ENCODE measurements at places on chromosomes 16 and 17.

GRCh38 chr17:55895112-55895759 lies 144.4 kb downstream of the PCTP start:
- DNase-seq = no peak

DNA sequence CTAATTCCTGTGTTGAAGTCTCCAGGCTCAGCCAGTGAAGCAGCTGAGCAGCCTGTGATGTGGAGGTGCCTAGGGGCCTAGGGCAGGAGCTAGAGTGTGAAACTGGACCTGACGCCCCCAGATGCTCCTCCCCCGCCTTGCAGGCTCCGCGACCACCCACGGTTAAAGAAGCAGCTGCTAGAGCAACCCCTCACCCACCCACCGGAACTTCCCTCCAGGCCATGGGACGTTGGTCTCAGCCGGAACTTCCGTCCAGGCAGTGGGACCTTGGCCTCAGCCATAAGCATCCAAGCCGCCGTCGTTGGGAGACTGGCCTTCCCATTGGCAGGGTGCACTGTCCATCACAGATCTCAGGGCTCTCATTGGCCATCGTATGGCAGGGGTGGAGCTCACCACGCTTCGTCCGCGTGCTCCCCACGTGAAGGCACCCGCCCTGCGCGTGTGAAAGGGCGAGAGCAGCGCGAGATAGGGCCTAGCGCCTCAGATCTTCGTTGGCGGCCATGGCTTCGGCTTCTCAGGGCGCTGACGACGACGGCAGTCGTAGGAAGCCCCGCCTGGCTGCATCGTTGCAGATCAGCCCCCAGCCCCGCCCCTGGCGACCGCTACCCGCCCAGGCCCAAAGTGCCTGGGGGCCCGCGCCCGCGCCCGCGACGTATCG lies at the start of gene ADAD2:
Gene ADAD2 (plus strand): TSS at position 427 of the 658 bp plus-strand sequence. CDS start 74 bp downstream, at position 501.
- DNase-seq = no peak

- no peak for DNase-seq
Observed at GRCh38 chr16:8848231-8848938, 20.4 kb downstream of the CARHSP1 start.

- no peak for DNase-seq
Observed at GRCh38 chr17:67376415-67376736, 705 bp upstream of the PITPNC1 start.

GRCh38 chr17:56608944-56609343 lies 15.4 kb downstream of the NOG start:
- DNase-seq = no peak

- no peak for DNase-seq
Observed at GRCh38 chr17:50289991-50290702, 15.9 kb downstream of the TMEM92 start.

- DNase-seq = no peak
Observed at GRCh38 chr16:22874394-22874793, 60.4 kb downstream of the HS3ST2 start.

- no peak for DNase-seq
Observed at GRCh38 chr17:22217135-22217534, 524.8 kb downstream of the KCNJ18 start.

- DNase-seq = no peak
Observed at GRCh38 chr17:73068322-73069153, 23.9 kb downstream of the SLC39A11 start.

DNA sequence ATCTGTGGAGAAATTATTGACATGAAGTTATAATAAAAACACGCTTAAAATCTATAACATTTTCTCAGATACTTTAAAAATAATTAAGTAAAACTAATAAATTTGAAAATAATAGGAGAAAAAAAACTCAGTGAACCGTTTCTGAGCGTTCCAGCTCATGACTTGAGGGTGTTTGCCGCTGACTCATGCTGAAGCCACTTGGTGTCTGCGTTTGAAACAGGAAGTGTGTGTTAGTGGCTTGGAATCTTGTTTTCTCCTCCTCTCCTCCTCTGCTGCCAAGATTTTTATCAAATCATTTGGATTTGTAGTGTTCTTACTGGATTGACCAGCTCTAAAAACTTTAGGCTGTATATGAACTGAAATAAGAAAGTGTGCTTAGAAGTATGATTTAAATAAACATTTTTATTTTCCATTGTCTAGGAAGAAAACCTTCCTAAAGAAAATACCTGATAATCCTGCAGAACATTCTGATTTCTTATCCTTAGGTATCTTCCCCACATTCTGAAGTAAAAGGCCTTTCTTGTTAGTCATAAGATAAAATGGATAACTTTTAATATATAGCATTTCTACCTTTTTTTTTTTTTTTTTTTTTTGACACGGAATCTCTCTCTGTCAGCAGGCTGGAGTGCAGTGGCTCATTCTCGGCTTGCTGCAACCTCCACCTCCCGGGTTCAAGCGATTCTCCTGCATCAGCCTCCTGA lies 30.8 kb downstream of the USP10 start:
- peak; percentile 53 for DNase-seq

GRCh38 chr17:41678411-41678906 lies 10.2 kb upstream of the EIF1 start:
- DNase-seq = no peak

GRCh38 chr16:1767116-1767994 lies 4.0 kb downstream of the NME3 start:
- no peak for DNase-seq

GRCh38 chr16:86387468-86388440 lies 122.6 kb upstream of the FOXF1 start:
- no peak for DNase-seq

DNA sequence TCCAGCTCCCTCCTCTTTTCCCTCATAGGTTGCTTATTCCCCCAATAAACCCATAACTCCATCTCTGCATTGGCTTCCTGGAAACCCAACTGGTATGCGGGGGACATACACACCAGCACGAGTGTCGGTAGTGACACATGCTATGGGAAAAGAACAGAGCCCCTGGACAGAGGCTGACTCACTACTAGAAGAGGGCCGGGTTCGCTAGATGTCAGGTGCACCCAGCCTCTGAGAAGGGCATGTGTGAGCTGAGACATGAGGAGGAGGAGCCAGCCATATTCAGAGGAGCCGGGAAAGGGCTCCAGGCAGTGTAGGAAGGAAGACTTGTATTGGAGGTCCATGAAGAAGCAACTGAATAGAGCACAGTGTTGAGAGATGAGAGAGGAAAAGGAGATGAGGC lies 241.1 kb downstream of the SOX9 start:
- DNase-seq = no peak

GRCh38 chr16:1119766-1120576 lies 23.9 kb upstream of the C1QTNF8 start:
- DNase-seq = no peak

DNA sequence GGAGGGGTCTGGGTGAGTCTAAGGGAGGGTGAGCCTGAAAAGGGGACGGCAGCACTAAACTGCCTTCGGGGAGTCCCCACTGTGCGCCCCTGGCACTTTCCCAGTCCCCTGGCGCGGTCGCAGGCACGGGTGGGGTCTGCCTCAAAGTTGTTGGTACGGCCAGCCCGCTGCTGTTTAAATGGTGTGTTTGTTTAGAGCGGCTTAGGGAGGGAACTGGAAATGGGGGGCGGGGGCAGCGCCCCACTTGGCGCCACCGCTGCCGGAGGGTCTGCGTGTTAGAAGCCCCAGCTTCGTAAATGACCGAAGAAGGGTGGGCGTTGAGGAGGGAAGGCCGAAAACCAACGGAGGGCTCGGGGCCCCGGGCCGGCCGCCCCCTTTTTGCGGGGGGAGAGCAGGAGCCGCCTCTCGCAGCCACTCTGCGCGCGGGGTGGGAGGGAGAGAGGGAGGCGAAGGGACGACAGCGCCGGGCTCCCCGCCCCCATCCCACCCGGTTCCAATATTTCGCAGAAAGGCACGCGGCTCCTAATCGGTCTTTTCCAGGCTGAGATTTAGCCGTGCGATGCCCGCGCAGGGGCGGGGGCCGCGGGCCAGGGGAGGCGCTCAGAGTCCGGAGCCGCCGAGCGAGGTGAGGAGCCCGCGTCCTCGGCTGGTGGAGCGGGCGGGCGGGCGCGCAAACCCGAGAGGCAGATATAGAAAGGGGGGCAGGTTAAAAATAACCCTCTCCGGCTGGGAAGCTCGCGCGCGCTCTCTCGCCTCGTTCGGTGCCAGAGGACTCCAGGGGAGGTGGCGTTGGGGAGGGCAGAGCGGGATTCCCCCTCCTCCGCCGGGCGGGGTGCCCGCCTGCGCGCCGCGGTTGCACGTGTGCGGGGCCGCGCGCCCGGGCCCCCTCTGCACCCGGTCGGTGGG lies 54.9 kb downstream of the SREBF1 start:
- DNase-seq = peak; percentile 62

GRCh38 chr16:86485746-86486145 lies 24.6 kb upstream of the FOXF1 start:
- DNase-seq = no peak

DNA sequence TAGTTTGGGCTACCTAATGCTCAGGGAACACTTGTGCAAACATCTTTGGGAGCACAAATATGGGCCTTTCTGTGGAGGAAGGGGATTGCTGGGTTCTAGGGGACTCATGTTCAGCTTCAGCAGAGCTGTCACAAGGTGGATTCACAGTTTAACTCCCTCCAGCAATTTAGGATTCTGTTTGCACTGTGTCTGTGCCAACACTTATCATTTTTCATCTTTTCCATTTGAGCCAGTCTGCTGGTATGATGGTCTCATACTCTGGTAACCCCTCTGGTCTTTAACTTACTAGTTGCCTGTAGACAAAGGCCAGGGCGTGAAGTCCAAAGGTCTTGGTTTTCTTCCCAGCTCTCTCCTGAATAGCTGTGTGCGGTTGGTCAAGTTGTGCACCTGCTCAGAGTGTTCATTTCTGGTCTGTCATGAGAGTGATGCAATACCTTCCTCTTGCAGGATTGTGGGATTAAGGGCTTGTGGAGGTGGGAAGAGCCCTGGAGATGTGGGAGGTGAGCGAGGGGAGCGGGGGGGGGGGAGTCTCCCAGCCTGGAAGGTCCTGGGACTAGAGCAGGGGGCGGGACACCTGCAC lies 152.6 kb downstream of the CMIP start:
- no peak for DNase-seq

GRCh38 chr16:35252356-35252936 lies 1793.0 kb downstream of the TP53TG3F start:
- peak; percentile 0 for DNase-seq

DNA sequence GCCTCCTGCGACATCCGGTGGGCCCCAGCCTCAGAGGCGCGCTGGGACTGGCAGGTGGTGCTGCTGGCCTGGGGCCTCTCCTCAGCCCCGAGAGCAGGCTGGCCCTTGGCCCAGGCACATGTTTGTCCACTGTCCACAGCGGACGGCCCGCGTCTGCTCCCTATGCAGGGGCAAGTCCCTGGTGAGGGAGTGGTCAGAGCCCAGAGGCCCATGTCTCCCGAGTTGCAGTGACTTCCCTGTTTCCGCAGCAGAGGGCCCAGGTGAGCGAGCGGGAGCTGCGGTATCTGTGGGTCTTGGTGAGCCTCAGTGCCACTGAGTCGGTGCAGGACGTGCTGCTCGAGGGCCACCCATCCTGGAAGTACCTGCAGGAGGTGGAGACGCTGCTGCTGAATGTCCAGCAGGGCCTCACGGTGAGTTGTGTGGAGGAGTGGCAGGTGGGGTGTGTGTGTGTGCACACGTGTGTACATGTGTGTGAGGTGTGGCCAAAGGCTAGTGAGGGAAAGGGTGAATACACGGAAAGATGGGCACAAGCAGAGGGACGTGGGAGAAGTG lies 10.4 kb downstream of the IL34 start:
- DNase-seq = no peak

- DNase-seq = peak; percentile 88
Observed at GRCh38 chr17:7651665-7652387, 1.1 kb downstream of the ATP1B2 start.

GRCh38 chr16:12228602-12229499 lies 252.3 kb downstream of the SNX29 start:
- DNase-seq = peak; percentile 73

DNA sequence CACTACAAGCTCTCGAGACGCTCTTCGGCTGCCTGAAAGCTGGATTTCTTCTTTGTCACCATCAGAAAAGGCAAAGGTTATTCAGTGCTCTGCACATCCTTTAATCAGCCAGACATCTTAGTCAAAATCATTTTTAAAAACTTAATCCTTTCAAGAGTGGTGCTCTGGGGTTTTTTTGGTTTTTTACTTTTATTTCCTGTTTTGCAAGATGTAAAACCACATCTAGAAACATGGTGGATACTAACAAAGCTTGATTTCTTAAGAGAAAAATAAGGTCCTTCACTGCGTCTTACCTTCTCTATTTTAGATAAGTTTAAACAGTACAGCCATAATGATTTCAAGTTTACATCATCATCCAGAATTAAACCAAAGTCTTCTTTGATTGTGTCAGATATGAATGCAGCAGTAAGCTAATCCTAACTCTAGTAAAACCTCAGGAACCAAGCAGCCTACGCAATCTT lies 6.3 kb downstream of the ANKRD11 start:
- no peak for DNase-seq

GRCh38 chr16:62539657-62540056 lies 503.4 kb upstream of the CDH8 start:
- DNase-seq = no peak

DNA sequence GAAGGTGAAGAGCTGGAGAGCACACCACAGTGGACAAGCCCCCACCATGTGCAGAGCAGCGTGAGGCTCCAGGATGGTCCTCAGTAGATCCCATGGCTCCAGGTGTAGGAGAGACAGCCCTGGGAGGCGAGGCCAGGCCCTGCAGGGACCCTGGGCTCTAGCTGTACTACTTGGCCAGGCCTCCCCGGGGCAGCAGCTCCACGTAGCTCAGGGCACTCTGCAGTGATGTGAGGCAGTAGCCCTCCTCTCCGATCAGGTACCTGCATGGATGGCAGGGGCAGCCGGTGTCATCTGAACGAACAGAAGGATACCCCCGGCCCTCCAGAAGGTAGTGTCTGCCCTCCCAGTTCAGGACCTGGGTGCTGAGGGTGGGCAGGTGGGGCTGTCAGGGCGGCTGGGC lies 6.2 kb upstream of the SPATA2L start:
- no peak for DNase-seq
